ENCODE measurements at places on chromosomes 5 and 9.

DNA sequence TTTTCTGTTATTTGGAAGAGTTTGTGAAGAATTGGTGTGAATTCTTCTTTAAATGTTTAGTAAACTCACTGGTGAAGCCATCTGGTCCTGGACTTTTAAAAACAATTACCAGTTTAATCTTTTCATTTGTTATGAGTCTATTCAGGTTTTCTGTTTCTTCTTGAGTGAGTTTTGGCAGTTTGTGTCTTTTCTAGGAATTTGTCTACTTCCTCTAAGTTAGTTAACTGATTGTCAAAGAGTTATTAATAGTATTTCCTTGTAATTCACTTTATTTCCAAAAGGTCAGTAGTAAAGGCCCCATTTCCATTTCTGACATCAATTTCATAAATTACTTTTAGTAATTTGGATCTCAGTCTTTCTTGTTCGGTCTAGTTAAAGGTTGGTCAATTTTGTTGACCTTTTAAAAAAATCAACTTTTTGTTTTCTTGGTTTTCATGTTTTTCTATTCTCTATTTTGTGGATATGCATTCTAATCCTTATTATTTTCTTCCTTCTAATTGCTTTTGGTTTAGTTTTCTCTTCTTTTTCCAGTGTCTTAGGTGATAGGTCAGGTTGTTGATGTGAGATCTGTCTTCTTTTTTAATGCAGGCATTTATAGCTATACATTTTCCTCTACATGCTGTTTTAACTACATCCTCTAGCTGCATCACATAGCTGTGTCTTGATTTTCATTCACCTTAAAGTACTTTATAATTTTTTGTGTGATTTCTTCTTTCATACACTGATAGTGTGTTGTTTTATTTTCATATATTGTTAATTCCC, 7.3 kb upstream of the SMIM3 start:
- no peak for DNase-seq

GRCh38 chr5:168377525-168377924, 86.1 kb downstream of the WWC1 start:
- peak; percentile 56 for DNase-seq

GRCh38 chr5:11384441-11385250, 519.6 kb downstream of the CTNND2 start:
- no peak for DNase-seq

DNA sequence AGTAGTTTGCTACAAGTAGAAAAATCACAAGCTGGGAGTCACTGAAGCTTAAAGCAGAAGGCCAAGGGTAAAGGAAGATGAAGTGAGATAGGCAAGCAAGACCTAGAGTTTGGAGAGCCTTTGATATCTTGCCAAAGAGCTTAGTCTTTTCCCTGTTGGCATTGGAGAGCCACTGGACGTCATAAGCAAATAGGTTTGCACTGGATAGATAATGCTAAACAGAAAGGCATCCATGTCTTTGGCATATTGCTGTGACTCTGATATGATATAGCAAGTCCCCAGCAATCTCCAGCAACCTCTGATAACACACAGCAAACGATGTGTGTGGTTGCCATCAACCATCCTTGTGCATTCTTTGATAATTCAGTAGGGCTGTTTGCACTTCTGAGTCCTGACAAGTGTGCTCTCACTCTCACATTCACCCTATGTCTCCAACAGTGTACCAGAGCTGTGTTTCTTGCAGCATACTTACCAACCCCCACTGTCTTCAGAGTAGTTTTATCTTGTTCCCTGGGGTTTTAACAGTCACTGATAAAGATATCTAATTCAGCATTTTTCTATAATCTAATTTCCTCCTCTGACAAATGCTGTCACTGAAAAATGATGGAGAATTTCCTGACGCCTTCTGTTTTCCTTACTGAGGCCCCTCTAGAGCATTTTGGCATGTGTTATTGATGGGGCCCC, 16.9 kb upstream of the FREM1 start:
- DNase-seq, result no peak

DNA sequence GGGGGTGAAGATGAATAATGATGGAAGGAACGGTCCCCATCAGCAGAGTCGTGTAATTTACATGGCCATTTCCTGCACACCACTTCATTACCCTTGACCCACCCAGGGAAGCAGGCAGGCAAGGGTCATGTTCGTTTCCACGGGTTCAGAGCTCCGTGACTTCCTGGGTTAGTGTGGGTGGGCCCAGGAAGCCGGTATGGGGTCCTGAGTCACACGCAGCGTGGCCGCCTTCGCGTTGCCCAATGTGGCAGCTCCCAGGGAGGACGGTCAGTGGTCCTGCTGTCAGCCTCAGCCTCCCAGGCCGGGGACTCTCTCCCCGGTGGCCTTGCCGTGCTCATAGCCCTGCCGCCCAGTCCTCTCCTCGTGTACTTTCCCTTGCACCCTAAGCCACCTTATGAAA, 5.1 kb upstream of the TERT start:
- DNase-seq, result no peak

DNA sequence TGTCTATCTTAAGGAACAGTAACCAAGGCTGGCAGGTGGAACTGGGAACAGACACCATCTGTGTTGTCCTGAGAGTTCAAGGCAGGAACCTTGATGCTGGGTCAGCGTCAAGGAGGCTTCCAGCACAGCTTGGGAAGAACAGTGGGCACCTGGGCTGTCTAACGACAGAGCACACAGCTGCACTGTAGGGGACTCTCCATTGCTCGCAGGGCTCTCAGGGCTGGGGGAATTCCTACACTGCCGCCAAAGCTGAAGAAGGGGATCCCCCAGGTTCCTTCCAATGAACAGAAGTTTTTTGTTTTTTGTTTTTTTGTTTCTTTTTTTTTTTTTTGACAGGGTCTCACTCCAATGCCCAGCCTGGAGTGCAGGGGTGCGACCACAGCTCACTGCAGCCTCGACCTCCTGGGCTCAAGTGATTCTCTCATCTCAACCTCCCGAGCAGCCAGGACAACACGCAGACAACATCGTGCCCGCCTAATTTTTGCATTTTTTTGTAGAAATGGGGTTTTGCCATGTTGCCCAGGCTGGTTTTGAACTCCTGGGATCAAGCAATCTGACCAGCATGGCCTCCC, 81.9 kb downstream of the PTPN3 start:
- no peak for DNase-seq

DNA sequence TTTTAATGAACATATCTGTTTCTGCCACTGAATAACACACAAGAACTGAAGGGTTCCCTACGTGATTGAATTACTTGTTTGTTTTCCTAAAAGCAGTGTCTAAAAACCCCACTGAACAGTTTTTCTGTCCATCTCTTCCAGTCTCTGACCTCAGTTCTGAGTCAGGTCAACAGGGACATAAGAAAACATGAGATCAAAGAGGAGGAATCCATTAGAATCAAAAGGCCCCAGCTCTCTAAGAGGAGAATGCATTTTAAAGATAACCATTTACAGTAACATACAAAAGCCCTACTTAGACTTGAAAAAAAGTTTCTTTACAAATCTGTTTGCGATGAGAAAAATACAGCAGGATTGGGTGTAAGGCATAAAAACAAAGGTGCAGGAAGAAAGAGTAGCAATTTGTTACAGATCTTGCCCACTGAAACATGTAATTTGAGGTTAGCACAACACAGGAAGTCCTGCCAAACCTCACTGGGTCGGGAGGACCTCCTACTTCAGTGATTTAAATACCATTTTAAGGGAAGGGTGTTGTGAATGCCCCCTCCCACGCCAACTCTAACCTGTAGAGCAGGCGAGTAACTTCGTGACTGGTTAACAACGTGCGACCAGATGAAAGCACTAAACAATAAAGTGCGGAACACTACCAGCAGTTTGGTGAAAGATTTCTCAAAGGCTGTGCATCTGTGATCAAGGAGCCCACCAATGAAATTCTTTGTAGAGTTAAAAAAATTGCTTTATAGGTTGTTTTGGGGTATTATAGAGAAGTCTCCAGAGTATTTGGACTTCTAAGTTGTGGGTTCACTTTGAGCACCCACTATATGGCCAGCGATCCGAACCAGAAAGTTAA, 1.3 kb downstream of the QSOX2 start:
- DNase-seq, result peak; percentile 29

DNA sequence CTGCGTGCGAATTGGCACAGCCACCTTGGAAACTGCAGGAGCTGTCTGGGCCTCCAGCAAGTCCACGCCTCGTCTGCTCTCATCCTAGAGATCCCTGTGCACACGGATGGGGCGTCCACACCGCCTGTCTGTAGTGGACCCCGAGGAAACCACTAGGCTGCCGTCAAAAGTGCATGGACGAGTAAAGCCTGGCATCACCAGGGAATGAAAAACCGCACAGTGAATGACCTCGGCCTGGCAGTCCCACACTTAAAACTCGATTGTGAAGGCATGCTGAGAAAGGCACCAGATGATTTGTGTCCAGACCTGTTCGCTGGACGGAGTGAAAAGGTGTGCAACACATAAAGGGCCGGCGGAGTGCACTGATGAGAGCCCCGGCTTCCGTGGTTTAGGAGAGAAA, 50.8 kb downstream of the MRPL36 start:
- no peak for DNase-seq

GRCh38 chr5:95533106-95533505, 21.7 kb downstream of the SKIC3 start:
- no peak for DNase-seq

DNA sequence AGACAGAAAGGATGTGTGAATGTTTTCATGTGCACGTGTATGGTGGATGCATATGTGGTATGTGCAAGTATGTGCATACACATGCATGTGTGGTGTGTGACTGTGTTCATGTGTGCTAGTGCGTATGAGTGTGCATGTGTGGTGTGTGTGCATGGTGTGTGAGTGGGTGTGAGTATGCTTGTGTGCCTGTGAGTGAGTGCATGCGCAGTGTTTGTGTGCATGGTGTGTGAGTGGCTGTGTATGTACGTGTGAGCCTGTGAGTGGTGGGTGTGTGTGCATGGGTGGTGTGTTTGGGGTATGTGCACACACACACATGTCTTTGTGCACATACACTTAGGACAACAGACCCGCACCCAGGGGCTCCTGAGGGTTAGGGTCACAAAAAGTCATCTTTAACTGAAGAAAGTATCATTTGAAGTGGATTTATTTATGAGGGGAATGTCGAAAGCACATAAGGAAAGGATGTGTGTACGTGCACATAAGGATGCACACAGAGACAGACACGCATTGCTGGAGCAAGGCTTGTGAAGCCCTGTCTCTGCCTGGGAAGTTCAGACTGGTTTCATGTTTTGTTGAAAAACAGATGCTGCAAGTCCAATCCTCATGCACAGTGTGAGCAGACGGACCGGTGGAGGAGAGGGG, 237.0 kb downstream of the SYK start:
- DNase-seq, result no peak

GRCh38 chr5:137735555-137736284, at the start of gene KLHL3:
Gene KLHL3 (minus strand): TSS chr5:137736089. CDS start chr5:137735646, 443 bp downstream.
- peak; percentile 24 for DNase-seq

DNA sequence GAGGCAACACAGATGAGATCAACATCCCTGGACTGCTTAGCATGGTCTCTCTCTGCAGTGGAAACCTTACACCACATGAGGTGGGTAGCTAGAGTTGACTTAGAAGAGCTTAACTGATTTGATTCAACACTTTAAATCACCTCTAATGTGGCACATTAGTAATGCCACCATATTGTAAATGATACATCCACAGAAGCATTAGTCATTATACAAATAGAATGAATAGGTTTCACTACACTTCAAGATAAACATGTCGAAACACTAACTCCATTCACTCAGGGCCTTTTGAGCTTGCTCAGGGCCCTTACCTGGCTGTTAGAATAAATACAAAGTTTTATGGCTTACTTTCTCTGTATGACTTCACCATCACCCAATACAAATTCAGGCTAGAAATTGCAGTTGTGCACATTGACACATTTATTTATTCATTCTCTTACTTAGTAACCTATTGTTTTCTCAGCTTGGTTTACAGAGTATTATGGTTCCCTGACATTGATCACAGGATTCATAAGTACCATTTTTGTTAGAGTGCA, 9.3 kb upstream of the SMAD5 start:
- no peak for DNase-seq

DNA sequence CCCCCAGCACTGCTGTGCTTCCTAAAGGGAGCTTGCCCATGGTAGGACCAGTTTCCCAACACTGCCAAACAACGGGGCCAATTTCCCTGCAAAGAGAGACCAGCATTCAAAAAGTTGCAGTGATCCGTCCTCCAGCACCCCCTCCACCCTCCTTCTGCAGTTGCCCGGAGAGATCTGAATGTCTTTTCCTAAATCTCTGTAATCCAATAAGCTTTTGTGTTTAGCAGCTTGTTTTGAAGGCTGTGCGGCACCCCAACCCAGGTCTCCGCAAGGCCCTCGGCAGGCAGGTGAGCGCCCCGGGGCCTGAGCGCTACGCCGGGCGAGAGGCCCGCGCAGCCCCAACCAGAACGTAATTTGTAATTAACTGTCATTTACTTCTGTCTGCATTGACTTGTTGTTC, 366.9 kb upstream of the IRX2 start:
- no peak for DNase-seq

- no peak for DNase-seq
Observed at GRCh38 chr5:91119981-91120850, 262.9 kb downstream of the ARRDC3 start.

GRCh38 chr5:171499611-171500010, 80.2 kb downstream of the FGF18 start:
- no peak for DNase-seq

DNA sequence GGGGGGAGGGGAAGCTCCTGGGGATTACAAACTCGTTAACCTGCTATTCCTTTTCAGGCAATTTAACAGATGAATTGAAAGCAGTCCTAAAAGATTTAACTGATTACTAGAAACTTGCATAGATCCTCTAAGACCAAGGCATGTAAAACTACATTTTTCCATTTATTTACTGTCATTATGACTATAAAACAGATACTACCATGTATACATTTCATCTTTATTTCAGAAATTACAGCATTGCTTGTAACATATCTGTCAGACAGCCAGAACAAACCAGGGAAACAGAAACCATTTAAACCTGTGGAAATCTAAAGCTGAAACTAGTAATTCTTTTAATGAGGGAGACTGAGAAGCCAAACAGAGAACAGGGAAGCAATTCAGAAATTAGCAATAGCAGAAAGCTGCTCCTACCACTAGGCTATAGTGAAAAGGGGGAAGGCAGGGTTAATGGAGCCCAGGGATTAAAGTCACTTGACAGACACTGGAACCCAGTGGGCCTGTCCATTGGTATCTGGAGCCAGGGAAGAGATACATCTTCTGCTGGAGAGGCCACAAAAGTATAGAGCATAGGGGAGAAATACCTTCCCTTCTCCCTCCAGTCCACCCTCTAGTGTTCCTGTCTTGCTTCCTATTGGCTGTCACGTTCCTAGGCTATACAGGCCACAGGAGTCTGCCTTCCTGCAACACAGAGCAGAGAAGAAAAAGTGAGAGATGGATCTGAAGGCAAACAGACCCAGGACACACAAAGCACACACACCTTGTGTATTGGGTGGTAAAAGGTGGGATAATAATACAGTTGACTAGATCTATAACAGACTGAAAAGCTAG, 33.8 kb downstream of the PDCD1LG2 start:
- no peak for DNase-seq

GRCh38 chr9:134466869-134467616, 140.8 kb downstream of the RXRA start:
- no peak for DNase-seq

DNA sequence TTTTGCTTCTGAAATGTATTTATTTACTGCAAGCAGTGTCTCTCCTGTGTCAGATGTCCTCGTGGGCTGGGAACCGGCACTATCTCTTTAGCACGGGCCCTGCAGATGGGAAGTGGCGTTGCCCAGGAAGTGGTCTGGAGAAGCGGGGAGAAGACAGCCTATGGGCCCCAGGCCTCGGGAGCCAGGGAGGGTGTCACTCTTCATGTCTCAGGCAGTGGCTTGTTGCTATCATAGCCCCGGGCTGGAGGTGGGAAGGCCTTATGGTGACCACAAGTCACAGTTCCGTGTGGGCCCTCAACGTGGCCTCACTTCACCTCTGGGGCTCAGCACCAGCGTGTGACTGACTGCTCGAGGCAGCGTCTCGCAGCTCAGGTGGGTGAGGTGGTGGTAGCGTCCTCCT, 41.4 kb downstream of the SYK start:
- no peak for DNase-seq
